ENCODE measurements at places on chromosomes 3 and 15. TPM values are rescaled to one million over a fixed set of nuclear protein-coding genes. Genes with fewer than 3 reads are reported as not detected.

CAMK2N2 gene
- not detected for total RNA-seq

THPO gene
- total RNA-seq, result 1.7 TPM

MUC20 gene
- 11.0 TPM for total RNA-seq

EPB42 gene
- total RNA-seq, result not detected

HAPLN3 gene
- 3.5 TPM for total RNA-seq

OPA1 gene
- total RNA-seq, result 40.3 TPM

Measured in ovary (tissue), 10 donors.